Stimulated activated CD4-positive, alpha-beta T cell treated with anti-CD3 and anti-CD28 coated beads, Interleukin-15, amount 100 ng/mL, for 1 hour (primary cell): ENCODE measurements at places on chromosomes 4 and X.

GRCh38 chrX:103211012-103211715, 3.7 kb upstream of the BEX4 start:
- DNase-seq = no peak

GRCh38 chrX:21802054-21802670, 37.3 kb upstream of the MBTPS2 start:
- no peak for DNase-seq

DNA sequence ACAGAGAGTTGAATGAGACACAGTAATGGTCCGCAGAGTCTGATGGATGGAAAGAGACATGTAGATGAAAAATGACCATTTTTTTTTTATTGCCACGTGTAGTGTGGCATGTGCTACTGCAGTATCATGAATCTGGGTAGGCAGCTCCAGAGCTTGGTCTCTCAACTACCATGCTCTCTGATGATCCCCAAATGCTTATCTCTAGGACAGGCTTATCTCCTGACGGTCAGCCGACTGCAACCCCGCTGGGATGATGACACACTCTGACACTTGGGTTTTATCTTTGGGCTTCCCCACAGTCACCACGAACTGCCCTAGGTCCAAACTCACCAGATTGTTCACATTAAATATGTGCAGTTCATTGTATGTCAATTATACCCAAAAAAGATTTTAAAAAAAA, 239.7 kb downstream of the QDPR start:
- DNase-seq = no peak

GRCh38 chr4:172892300-172892699, 276.3 kb upstream of the GALNT7 start:
- DNase-seq = no peak

DNA sequence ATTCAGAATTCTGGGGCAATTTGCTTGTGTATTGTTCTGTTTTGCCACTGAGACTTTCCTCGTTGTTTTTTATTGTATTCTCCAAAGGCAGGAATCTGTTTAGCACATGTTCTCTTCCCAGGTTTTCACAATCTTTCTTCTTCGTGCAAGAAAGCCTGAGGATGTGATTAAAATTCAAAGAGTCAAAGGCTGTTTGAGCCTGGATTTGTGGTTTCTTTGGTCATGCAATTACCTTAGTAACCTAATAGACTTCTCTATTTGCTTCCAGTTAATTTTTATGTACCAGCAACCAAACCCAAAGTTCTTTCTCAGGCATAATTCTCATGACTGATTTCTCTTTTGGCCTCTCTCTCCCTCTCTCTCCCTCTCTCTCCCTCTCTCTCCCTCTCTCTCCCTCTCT, 1420.1 kb upstream of the TENM3 start:
- no peak for DNase-seq

DNA sequence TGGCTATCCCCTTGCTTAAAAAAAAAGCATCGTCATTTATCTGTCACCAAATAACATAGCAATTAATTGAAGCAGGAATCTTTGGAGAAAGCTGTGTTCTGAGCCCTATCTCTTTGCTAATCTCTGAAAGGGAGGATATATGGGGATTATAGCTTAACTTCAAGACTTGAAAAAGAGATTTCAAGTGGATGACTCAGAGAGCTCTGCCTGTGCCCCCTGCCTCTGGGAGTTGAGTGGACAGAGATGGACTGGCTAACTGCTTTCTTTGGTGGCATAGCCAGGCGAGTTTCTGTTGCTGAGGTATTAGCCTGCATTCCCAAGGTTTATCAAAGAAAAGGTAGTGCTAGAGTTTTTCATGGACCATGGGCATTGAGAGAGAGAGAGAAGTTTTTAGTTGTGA, 91.6 kb downstream of the DDIT4L start:
- DNase-seq = no peak

GRCh38 chrX:817759-818300, 187.2 kb downstream of the SHOX start:
- no peak for DNase-seq

DNA sequence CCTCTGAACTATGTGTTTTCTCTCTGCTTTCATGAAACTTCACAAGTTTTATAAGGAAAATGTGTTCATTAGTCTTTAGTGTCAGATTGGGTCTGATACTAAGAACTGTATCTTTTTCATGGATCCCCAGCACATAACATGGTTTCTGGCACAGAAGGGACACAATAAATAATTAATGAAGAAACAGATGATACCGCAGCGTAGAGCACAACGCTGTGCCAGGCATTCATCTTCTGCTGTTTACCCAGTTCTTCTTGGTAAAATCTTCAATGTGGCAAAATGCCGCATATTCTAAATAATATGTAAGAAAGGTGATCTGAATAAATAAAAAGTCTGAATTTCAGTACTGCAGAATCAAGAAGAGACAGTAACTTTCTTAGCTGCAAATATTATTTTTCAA, 12.3 kb downstream of the SCARB2 start:
- no peak for DNase-seq

GRCh38 chrX:154737136-154737535, 13.7 kb downstream of the GAB3 start:
- no peak for DNase-seq

DNA sequence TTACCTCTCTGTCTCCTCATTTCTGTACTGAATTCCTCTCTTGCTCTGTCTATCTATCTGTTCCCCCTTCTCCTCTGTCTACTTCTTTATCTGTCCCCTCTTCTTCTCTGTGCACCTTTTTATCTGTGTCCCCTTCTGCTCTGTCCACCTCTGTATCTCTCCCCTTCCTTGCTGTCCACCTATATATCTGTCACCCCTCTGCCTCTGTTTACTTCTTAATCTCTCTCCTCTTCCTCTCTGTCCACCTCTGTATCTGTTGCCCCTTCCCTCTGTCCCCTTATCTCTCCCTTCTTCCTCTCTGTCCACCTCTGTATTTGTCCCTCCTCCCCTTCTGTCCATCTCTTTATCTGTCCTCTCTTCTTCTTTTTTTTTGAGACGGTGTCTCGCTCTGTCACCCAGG, 8.9 kb downstream of the CCDC22 start:
- no peak for DNase-seq

DNA sequence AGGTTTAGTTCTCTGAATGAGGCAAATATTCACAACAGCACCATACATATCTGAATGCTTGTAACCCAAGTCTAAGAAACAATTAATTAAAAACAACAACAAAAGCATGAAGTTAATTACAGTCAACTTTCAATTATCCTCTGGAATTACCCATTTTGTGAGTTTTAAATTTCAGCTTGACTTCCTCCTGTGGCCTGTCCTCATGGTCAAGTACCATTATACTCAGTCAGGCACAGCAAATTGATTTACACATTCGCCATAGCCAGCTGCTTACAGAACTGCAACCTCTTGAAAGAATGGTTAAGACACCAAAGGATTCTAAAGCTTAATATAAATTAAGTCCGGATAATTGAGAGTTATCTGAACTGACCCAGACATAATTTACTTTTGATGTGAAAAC, 306.5 kb downstream of the CAMK2D start:
- DNase-seq = no peak

- DNase-seq = no peak
Measured at GRCh38 chr4:8516996-8517550, 63.1 kb upstream of the GPR78 start.

- no peak for DNase-seq
Measured at GRCh38 chr4:145912376-145912775, 26.2 kb downstream of the ZNF827 start.

- no peak for DNase-seq
Measured at GRCh38 chr4:140174543-140174942, 20.6 kb upstream of the MAML3 start.

DNA sequence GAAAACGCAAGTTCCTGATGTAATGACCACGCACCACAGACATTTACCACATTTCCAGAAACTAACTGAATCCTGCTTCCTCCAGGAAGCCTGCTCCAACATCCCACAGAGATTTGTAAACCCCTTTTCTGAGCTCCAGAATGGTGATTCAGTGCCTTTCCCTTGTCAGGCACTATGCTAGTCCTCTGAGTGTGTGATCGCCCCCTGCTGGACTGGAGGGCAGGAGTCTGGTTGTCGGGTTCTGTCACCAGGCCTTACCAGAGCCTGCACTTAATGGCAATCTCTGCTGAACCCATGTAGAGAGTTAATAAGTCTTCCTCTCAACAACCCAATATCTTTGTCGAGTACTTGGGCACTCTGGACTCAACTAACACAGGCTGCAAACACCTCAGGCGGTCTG, 14.5 kb upstream of the KDM5C start:
- DNase-seq = peak; percentile 16

DNA sequence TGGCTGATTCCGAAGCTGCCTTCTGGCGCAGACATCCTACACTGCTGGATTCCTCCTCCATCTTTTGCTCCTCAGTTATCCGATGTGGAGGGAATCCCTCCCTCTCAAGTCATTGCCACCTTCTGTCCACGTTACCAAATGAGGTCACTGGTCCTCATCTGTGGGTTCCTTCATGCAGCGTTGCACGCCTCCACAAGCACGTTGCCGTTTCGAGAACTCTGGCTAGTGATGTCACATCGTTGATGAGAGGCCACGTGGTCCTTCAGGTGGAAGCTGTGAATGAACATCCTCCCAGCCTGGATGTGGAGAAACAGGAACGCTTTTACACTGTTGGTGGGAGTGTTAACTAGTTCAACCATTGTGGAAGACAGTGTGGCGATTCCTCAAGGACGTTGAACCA, 323.2 kb downstream of the DHRSX start:
- no peak for DNase-seq

GRCh38 chrX:49879656-49880277, 483 bp downstream of the USP27X start:
- no peak for DNase-seq

- no peak for DNase-seq
Measured at GRCh38 chr4:1808851-1809753, 16.0 kb downstream of the FGFR3 start.

- DNase-seq = no peak
Measured at GRCh38 chrX:107571296-107571998, 56.9 kb upstream of the PRPS1 start.

DNA sequence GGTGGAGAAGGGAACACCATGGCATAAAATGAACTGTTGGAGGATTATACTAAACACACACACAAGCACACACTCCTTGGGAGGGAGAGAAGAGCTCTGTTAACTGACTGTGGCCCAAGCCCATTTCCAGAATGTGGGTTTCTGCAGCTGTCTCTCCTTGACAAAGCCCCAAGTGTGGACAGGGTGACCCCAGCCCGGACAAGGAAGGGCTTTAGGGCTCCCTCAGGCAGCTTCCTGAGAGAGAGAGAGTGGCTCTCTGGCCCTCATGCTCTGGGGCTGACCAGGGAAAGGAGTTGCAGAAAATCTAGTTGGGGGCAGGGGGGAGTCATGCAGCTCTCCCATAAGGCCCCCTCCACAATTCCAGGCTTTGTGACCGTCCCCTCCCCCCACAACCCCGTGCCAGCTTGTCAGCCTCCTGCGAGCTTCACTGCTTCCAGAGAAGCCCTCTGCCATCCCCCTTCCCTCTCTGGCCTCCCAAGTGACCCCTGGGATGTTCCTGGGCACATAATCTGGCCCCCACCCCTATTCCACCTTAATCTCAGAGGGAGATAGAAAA, 590 bp downstream of the ARHGEF9 start:
- no peak for DNase-seq

- no peak for DNase-seq
Measured at GRCh38 chrX:72057331-72057730, 74.4 kb downstream of the RTL5 start.

- DNase-seq = no peak
Measured at GRCh38 chrX:13115146-13115855, 70.9 kb upstream of the FAM9C start.

DNA sequence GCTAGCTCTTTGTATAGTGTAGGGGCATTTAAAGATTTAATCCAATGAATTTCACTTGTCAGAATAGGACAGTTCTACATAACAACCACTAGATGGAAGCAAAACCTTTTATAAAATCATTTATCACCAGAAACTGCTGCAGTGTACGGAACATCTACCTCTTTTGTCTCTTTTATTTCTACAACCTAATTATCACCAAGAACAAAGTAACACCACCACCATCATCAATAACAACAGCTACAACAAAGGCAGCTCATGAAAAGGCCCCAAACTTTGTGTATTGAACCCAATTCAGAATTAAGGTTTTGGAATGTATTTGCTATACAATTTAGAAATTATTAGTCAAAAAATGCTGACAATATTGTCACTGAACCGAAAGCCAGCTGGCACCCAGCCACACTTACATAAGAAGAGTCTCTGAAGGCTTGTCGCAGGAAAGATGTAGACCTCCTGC, 260.9 kb upstream of the RPS6KA3 start:
- no peak for DNase-seq

DNA sequence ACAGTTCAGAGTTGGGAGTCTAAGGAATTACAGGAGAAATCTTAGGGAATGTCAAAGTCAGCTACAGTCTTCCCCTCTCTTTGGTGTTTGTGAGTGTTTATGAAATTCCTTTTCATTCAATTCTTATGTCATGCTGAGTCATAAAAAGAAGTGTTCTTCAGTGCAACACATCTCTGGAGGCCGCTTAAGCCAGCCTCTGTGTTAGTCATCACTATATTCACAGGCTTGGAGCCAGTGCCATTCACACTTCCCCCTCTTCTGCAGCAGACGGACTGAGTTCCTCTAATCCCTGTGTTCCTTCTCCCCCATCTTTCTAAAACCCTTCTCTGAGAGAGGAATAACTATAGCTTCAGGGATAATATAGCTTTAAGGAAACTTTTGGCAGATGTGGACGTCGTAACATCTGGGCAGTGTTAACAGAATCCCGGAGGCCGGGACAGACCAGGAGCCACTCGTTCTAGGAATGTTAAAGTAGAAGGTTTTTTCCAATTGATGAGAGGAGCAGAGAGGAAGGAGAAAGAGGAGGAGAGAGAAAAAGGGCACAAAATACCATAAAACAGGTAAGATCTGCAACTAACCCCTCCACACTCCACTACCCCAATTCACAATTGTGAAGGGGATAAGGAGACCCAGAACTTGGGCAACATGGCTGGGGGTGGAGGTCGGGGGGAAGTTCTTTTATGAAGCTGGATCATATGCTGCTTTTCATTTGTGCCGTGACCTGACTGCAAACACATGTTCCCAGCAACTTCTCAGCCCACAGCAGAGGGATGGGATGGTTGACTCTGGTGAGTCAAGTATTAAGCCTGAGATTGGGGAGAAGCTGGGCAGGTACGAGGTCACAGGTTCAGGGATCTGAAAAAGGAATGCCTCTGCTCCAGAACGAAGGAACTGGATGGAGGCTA, at the start of gene SRPX2:
Gene SRPX2 (plus strand): TSS at position 244 of the 905 bp plus-strand sequence. CDS start 2,124 bp downstream, outside the sequence.
- DNase-seq = no peak

DNA sequence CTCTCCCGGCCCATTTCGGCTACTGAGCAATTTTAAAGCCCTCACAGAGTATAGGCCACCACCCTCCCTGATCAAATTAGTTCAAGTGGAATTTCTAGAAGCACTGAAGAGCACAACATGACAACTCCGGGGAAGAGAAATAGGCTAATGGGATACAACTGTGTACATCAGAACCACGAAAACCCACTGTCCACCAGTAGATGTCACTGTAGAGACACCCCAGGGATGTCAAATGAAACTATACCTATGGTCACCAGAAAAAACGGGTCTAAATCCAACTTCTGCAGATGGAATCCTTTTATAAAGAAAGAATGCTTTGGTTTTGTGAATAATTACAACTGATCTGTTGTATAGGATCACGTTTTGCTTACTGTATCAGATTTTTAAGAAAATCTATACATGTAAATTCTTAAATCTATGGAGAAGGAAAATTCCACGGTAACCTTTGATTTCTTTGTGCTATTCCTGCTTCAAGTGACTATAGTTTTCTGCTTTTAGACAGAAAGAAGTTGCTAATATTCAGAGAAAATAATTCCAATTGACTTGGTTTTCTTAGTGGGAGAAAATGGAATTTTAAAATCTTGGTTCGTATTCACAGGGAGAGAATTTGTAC, 29.5 kb upstream of the MAP3K15 start:
- DNase-seq = no peak

- no peak for DNase-seq
Measured at GRCh38 chr4:119508281-119508680, 120.3 kb downstream of the PDE5A start.
